ENCODE measurements at places on chromosomes 4 and X.

- DNase-seq = no peak
Observed at GRCh38 chr4:4752025-4752424, 107.4 kb upstream of the MSX1 start.

- no peak for DNase-seq
Observed at GRCh38 chr4:158203436-158203835, 6.8 kb upstream of the TMEM144 start.

DNA sequence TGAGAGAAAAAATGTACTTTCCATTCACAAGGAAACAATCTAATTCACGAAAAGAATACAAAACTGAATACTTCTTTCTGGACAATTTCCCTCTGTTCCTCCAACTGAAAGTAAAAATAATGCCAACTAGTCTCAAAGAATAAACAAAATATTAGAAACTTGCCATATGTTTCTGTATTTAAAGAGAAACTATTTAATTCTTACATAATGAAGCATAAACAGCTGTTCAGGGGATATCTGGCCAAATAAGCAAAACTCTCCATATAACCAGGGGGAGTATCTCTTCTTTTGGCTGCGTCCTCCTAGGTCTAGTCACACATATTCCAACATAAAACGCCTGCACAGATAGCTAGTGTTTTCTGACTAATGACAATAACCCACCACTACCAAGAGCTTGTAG lies 805 bp downstream of the GATB start:
- DNase-seq = no peak

- no peak for DNase-seq
Observed at GRCh38 chr4:112894951-112895350, 154.5 kb upstream of the ANK2 start.

DNA sequence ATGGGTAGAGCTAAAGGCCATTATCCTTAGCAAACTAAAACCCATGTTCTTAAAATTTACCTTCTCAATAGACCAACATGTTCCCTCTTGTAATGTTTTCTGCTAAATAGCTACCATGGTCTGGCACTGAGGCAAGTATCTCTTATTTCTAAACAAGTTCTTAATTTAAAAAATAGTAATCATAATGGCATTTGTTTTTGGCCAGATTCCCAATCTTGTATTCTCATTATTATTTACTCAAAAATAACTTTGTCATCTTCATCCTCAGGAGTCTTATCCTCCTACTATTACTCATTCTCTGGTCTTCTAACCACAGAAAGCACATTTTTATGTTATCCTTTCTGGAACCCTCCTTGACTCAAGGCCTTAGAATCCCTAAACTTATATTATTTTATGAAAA lies 931.2 kb downstream of the CCSER1 start:
- no peak for DNase-seq

DNA sequence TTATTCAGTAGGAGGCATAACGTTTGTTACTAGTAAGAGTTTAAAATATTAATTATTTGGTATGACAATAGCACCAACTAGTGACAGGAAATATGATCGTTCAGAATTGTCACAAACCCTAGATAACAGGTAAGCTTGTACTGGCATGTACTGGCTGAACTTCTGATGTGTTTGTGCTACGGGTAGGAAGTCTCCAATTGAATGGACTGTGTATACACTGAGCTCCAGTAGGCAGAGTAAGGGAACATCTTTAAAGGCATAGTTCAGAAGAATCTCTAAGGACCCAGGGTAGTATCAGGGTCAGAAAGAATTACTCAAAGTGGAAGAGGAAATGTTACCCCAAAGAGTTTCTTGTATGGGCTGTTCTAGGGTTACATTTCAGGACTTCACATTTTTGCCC lies 230.4 kb downstream of the EDA2R start:
- no peak for DNase-seq
